ENCODE measurements at places on chromosomes 11 and 22.

DNA sequence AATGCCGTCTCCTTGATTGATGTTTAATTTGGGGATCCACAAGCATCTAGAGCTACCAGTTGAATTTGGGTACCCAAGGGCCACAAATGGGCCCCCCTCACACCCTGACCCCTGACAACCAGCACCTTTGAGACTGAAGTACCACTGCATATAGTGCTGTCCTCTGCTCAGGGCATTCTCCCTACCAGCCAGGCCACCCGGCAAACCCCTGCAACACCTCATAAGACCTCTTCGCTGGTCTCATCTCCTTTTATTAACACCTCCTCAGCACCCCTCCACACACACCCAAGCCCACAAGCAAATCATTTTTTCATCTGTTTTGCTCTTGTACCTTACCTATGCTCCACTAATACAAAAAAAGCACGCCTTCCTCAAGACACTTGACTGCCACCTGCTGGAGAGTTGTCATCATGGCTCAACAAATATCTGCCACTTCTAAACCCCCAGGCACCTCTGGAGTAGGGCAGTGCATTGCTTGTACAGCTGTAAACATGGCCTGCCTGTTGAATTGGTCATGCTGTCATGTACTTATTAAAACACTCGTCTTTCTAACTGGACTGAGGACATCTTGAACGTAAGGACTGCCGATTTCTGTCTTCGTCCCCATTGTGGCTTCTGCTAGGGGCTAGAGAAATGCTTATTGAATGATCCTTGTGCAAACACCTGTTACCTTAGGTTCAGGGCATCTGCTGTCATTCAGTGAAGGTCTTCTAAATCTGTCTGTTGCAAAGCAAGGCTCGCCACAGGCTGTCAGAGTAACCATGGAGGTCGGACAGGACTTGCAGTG is 66.5 kb downstream of the BMAL1 start:
- DNase-seq = peak; percentile 91

DNA sequence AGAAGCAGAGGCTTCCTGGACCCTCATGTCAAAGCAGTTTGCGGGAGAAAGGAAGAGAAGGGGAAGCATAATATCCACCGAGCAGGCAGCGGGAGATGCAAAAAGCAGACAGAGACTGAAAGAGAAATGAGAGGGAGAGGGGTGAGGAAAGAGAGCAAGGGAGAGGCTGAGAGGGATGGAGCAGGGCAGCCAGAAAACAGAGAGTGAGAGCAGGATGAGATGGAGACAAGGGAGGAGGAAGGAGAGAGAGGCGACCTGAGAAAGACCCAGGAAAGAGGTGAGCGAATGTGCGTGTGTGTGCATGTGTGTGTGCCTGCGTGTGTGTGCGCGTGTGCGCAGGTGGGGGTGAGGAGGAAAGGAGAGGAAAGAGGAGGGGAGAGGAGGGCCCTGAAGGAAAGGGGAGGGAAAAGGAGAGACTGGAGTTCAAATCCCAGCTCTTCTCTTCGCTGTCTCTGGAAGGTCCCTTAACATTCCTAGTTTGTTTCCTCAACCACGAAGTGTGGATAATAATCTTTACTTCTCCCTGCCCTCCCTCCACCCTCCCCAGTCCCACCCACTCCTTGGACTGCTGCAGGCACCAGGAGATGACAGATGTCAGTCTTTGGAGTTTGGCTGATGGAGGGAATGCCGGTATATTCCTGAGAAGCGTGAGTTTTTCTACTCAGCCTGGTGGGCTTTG is 67.9 kb downstream of the ISX start:
- no peak for DNase-seq

DNA sequence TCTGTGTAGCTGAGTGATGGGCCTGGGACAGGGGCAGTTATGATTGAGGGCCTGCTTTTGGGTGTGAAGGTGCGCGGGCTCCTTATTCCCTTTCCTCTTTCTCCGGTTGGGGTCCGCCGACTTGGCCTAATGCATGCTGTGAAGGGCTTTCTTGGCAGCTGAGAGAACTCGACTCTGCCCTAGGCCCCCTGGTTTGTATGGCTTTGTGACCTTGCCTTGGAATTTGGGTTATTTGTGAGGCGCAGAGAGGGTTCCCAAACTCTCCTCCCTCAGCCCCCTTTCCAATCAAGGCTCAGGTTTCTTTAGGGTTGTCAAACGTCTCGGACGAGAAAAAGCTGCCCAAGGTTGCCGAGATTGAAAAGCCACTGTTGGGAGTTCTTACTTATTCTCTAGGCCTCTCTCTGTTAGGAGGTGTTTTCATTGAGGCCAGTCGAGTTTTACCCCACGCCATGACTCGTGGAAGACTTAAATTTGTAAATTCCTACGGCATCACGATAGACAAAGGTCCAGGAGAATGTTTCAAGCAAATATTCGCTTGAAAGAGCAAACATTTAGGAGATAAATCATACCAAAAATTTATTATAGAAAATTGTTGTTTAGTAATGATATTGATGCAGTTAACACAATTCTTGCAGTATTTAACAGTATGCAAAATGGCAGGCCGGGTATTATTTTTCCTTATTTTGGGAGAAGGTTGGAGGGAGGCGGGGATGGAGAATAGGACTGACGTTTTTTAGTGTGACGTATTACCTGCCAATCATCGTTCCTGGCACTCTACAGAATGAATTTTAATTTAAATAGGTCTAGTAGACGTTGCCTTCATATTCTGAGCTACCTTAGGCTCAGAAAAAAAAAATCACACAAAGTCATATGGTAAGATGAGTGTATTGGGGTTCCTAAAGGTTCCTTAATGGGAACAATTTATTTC is 689 bp downstream of the PDHX start:
- DNase-seq = no peak

DNA sequence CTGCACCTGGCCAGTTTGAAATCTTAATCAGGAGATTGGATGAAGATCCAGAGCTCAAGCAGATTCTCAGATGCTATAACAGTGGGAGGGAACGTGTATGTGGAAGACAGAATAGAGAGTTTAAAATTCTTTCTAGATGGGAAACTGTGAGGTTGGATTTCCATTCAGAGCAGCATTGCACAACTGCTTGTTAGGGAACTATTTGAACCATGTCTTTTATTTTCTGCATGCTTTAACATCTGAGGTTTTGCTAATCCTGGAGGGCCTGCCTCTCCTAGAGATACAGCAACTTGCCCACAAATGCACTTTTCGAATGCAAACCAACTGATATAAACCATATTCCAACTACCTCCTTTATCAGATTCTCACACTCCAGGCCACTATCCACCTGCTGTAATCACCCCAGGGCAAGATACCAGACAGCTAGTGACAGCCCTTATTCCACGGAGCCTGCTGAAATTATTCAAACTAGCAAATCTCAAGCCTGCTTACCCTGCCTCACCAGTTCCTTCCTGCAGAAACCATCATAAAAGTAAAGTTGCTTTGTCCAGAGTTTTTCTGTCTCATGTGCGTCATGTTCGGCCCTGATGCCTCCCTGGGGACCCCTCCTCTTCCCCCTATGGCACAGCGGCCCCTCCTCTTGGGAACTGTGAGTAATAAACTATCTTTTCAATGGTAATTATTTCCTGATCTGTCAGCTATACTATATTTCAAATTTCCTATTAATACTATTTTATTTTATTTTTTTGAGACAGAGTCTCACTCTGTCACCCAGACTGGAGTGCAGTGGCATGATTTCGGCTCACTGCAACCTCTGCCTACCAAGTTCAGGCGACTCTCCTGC is 18.4 kb upstream of the SEC14L4 start:
- DNase-seq = no peak

GRCh38 chr11:86219311-86220193 is 25.0 kb upstream of the EED start:
- DNase-seq = no peak

DNA sequence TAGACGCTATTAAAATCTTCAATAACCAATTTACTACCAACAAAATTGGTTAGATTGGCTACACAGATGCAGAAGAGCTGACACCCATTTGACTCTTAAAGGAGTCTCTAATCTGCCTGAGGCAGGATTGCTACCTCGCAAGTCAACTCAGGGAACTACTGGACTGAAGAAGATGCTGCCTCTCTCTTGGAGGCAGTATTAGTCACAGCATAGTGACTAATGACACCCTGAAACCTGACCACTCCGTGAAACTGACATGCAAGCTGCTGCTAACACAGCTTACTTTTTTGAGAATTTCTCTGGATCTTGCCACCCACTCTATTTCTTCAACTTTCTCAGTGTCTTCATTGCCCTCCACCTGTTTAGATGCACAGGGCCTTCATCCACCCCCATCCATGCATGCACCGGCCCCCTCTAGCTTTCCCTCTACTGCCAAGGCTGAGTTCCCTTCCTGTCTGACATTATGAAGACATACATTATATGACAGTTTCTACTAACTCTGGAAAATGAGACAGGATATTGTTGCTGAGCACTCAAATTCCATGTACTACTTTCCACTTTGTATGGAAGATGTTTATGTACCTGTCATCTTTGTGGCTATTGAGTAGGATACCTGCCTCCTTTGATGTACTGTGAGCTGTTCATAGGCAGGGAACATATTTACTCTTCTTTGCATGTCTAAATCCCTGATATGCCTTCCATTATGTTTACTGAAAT is 183.2 kb downstream of the MSANTD4 start:
- DNase-seq = no peak

DNA sequence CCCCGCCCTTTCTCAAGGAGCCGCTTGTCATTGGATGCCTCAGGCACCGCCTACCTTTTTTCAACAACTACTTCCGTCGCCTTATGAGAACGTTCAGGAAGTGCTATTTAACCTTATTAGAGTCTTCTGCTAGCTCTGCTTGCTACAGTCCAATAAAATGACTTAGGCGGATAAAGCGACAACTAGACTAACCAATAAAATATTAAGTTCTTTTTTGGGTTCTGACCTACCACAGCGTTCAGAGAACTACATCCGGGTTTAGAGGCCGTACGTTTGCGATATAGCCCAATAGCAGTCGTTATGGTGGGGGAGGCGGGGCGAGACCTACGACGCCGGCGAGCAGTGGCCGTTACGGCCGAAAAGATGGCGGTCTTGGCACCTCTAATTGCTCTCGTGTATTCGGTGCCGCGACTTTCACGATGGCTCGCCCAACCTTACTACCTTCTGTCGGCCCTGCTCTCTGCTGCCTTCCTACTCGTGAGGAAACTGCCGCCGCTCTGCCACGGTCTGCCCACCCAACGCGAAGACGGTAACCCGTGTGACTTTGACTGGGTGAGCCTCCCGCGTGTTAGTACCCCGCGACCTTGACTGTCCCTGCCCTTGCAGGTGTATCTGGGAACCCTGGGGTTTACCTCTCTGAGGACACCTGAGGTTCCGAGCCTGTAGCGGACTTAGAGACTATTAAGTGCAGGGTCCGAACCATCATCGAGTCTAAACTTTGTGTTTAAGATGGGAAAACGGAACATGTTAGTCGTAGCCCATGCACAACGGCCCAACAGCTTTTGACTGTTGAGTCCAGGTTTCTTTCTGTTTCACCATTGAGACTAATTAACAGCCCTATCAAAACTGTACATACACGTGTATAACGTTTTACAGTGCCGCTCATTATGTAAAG is at the start of gene TMX2:
TMX2 (plus strand) TSS at position 338 of the 895 bp plus-strand sequence; CDS start at position 364, 26 bp downstream.
- DNase-seq = peak; percentile 96

DNA sequence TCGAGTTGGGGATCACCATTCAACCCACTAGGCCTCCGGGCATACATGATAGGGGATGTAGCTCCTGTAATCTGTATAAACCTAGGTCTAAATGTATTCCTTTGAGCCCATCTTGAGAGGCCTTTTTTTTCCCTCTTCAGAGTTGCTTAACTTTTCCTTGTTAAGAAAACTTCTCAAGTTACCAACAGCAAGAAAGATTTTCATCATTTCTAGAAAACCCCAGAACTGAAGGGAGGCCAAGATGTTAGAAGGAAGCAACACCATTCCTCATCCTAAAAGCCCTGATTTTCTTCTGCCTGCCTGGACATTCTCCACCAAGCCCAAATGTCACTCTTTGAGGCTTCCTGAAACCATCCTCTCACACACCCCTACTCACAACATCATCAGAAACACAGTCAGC is 79.4 kb downstream of the TMPRSS5 start:
- DNase-seq = peak; percentile 13

DNA sequence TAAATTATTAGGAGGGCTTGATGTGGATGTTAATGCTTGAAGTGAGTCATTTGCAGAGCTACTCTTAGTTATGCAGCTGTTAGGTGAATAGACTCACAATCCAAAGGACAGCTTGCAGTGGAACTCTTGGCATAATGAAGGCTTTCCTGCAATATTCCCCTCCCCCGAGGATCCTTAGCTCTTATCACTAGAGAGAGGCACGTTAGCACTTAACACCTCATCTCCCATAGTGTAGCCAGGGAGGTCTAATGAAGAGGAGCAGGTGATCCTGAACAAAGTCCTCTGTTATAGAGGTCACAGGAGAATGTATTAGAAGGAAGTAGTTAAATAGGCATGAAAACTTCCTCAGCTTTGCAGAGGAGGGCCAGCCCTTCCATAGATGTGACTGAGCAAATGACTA is 919.2 kb upstream of the FAT3 start:
- DNase-seq = peak; percentile 51

DNA sequence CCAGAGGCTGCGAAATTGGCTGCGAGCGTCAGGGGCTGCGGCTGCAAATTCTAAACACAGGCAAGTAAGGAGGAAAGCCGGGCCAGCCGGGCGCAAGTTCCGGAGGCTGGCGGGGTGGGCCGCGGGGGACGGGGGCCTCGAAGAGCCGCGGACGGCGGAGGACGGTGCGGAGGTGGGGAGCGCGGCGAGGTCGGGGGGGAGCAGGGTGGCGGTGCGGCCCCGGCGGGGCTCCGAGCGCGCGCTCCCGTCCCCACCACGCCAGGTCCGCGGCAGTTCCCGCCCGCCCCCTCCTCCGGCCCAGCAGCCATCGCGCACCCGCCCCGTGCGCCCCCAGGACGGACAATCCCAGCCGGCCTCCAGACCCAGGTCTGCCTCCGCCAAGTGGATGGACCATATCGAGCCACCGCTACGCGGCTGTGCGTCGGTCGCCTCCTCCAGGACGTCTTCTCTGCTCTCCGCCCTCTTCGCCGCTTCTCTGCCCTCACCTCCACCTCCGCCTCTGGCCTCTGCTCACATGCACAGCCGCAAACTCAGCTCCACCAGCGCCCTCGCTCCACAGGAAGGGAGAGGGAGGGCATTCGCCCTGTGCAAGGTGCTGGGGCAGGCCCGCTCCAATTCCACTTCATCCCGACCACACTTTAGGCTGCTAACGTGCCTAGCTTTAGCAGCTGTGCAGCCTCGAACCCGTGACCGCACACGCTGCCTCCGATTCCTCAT is 7.2 kb downstream of the ELFN2 start:
- DNase-seq = peak; percentile 89

GRCh38 chr11:1139441-1140083 is 18.2 kb upstream of the MUC5AC start:
- no peak for DNase-seq

DNA sequence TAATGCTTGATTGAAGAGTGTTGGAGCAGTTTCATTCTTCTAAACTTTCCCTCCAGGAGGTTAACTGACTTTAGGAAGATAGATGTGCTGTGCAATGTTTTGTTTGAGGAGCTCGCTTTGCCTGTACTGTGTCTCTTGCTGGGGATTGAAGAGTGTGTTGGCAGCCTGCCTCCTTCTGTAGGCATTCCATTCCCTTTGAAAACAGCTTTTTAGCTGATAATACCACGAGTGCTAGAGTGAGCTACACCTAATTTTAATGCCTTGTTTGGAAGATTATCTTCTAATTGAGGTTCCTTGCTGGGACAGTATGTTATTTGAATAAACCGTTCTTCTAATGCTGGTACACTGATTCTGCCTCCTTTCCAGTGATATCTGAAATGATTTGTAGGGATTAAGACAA is 7.2 kb downstream of the DDX10 start:
- DNase-seq = no peak

Measured in endodermal cell (in vitro differentiated cells).